Tongue (tissue), 3 donors: ENCODE measurements at places on chromosomes 6 and 20. TPM values are rescaled to one million over a fixed set of nuclear protein-coding genes. Genes with fewer than 3 reads are reported as not detected.

GRCh38 chr6:23340271-23340670, 770.9 kb downstream of the HDGFL1 start:
- peak; percentile 71 for DNase-seq

DNA sequence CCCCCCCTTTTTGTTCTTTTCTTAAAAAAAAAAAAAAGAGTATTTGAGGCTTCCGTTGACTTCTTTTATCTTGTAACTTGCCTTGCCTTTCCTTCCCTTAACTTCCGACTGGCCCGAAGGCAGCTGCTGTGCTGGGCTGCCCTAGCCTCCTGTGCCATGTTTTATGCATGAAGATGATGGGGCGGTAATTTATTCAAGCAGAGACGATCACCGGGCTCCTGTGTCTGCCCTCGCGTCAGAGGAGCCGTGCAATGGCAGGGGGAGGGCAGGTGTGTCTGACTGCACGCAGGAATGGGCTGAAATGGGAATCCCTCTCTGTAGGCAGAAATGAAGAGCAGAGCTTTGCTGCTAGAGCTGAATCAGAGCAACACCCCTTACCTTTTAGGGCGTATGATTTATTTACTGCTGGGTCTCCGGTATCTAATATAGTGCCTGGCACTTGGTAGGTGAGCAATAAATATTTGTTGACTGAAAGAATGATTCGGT, 106.3 kb upstream of the RIPOR2 start:
- DNase-seq, result no peak

DNA sequence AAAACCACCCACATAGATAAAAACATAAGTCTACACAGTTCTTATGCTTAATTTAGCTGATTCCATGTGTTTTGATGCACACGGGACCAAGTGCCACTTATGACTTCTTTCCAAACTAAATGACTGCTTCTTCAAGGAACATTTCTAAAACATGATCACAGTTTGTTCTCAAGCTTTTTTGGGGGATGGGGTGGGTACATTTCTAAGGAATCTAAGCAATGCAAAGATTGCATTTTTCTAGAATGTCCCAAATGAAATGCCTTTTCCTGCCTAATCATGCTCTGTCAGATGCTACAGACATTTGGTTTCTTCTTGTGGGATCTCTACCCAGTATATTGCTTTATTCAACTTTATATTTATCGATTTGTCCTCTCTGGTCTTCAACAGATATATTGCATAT, 496.8 kb upstream of the JAG1 start:
- DNase-seq, result no peak

DNA sequence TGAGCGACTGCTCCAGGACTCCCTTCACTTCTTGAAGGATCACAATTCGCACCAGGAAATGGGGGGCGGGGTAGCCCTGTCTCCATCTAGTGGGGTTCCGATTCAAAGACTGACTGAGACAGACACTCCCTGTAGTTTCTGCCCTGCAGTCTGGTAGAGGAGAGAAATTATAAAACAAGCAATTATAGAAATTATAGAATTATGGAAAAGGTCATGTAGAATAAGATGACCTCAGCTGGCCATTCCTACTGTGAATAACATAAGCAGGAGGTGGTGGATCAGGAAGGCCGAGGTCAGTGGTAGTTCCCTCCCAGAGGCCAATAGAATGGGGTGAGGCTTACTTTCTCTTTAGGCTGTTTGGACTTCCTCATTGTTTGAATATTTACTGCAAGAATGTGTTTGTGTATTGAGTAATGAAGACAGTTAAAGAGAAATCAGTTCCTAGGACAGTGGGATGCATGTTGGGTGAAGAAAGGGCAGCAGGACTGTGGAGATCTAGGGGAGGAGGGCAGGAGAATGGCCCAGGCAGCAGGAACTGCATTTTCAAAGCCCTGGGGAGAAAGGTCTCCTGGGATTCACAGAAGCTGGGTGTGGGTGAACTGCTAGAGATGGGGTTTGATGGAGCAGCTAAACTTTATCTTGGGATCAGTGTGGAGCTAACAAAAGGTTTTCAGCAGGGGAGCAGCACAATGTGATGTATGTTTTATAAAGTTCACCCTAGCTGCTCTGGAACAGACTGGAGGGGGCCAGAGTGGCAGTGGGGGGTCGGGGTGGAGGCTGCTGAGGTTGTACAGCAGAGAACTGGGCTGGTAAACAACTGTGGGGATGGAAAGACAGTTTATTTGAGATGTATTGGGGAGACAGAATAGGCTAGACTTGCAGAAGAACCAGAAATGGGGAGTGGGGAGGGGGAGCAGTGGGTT, 2.1 kb downstream of the ZNF341 start:
- DNase-seq, result peak; percentile 24

DNA sequence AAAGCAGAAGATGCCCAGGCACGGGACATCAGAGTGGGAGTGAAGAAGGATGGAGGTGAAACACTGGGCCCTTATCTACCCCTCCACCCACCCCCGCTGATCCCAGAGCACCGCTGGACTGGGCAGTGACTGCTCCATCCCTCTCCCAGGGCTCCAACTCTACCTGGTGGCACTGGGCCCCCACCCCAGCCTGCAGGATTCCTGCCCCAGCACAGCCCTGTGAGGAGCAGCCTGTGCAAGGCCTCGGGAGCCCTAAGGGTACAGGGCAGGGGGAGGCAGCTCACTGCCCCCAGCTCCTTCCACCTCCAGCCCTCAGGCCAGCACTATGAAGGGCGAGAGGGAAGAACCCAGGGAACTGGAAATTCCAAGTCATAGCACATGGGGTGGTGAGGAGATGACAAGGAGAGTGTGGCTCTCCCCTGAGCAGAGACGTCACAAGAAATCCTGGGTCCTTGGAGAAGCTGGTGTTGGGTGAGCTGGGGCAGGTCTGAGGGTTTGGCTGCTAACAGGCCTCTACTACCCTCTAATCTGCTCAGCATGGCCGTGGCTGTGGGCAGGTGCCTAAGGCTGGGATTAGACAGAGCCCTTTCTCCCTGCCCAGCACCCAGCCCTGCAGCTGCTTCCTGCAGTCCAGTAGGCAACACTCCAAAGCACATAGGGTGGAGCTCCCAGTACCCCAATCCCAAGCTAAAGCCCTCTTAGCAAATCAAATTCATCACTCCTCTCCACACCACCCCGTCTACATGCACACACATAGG, 3.5 kb downstream of the CST3 start:
- no peak for DNase-seq

GRCh38 chr20:2084703-2085102, 16.9 kb upstream of the STK35 start:
- DNase-seq, result no peak

DNA sequence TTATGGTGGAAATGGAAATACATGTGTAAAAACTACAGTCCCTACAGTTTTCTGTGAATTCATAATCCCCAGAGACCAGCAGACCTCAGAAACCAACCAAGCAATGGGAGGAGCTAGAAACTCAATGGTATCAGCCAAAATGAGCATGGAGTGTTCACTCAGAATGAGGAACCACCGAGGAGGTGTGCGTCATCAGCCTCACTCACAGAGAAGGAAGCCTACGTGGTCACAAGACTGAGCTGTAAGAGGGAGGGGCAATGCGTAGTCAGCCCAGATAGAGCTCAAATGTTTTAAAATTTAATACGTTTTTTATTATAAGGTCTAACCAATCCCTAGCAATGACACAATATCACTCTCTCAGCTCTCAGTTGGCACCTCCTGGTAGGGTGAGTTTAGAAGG, 17.4 kb downstream of the MYLK4 start:
- peak; percentile 14 for DNase-seq

- no peak for DNase-seq
These were observed 11.9 kb downstream of the CCDC167 start for GRCh38 chr6:37487591-37488380.

DNA sequence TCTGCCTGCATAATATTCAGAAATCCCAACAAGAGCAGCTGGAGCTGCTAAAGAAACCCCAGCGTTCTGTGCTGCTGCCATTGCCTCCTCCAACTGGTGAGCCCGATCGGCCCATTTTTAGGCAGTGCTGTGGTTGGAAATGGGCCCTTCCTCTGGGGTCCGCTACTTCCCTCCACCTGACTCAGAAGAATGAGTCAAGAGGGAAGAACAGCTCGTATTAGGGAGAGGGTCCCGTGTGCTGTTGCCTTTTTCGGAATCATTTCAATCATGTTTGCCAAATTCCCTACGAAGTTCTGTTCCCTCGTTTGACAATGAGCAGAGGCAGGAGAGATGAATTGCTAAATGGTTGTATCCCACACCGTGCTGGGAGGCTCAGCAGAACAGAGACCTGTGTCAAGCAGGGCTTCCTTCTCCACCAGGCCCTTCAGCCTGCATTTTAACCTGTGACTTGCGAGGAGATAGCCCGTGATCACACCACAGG, 38.4 kb downstream of the THBS2 start:
- no peak for DNase-seq

DNA sequence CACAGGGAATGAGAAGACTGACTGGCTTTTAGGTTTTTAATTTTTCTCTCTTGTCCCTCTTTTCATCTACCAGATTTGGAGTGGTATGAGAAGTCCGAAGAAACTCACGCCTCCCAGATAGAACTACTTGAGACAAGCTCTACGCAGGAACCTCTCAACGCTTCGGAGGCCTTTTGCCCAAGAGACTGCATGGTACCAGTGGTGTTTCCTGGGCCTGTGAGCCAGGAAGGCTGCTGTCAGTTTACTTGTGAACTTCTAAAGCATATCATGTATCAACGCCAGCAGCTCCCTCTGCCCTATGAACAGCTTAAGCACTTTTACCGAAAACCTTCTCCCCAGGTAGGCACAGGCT, 644 bp downstream of the MAD2L1BP start:
- peak; percentile 40 for DNase-seq

GRCh38 chr6:22632581-22633145, 63.3 kb downstream of the HDGFL1 start:
- no peak for DNase-seq

DNA sequence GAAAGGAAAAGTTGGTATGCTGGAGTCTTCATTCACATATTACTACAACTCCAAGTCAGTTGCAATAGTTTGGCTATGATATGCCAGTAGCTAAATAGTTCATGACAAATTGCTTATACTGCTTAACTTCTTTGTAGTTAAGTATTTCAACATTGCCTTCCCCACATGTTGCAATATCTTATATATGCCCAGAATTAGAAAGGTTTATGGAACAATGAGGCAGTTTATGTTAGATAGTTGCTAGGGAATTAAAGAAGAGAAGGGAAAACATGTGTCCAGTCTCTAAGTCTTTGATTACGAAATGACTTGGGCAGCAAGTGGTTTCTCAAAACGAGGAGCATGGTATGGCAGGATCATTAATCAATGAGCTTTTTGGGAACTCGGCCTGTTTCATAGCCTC, 145.8 kb downstream of the PLCB4 start:
- DNase-seq, result no peak

GRCh38 chr6:98977671-98978292, 30.0 kb upstream of the FBXL4 start:
- DNase-seq, result no peak

DNA sequence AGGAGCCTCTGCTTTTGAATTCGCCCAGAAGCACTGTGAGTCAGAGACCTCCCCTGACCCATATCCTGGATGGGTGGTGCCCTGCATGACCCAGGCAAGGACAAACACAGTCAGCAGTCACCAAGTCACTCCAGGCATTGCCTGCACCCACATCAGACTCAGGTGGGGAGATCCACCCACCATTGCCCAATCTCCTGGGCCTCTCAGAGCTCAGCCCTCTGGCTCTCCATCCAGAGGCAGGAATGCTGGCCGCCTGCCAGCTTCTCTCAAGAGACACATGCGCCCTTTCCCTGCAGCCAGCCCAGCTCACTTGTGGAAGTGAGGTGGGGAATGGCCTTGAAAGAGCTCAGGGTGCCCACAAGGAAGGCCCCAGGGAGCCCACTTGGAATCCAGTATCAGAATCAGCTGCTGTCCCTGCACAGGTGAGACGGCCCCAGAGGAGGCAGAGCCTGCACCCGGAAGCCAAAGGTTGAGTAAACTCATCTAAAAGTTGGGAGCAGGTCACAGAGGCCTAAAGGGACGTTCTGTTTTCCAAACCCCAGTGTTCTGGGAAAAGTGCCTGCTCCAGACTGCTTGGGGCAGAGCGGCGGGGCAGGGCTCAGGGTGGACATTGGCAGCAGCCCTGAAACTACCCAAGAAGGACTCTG, 129.8 kb downstream of the PREX1 start:
- DNase-seq, result peak; percentile 78

GRCh38 chr6:145838305-145838704, 23.7 kb upstream of the FBXO30 start:
- no peak for DNase-seq

GRCh38 chr20:33689973-33690372, 3.8 kb upstream of the E2F1 start:
- no peak for DNase-seq

DNA sequence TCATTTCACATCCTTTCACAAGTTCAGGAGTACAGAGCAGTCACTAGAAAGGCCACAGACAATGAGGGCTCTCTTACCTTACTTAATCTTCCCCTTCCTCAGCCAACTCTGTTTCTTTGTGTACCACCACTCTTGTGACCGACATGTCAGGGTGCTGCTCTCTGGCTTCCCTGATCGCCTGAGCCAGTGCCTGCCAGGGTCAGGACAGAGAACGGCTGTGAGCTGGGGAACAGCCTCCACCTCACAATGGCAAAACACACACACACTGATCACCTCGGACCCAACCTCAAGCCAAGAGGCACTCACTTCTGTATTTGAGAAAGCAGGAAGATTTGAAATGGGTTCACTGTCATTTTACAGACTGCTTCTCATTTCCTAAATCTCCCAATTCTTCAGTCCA, 30.8 kb downstream of the SMLR1 start:
- no peak for DNase-seq

- DNase-seq, result no peak
These were observed 720.6 kb downstream of the RFPL4B start for GRCh38 chr6:113067612-113068275.

DNA sequence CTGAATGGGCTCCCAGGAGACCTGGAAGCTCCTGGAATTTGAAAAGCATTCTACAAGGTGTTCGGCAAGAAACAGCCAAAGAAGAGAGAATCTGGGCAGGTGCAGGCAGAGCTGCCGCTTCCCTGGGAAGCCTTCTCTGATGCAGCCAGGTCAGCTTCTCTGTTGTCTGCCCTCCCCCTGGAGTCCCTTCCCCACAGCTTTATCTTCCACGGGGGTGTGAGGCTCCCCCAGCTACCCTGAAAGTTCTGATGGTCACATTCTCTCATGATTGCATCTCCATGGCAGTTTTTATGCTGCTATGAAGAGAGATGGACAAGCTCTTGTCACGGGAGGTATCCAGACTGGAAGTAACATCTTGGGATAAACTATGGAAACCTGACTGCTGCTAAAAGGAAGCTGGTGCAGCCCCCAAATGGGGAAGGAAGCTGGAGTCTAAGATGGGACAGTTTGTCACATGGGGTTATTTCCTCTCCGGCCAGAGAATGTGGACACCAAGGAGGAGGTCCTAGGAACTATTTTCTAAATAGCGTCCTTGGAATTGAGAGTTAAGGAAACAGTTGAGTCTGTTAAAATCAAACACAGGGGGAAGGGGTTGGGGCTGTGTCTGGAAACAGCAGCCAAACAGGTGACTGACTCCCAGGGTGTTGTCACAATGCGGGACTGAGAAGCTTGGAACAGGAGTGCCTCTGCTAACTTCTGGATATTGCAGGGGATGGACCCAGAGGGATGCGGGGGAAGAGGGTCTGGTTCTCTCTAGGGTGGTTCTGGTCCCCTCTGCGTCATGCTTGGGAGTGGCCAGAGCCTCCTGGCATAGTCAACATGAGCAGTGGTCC, 91.1 kb downstream of the ASXL1 start:
- no peak for DNase-seq

COL11A2 gene
- 5.7 TPM for total RNA-seq

TMEM170B gene
- total RNA-seq, result 11.3 TPM

EYA4 gene
- 31.4 TPM for total RNA-seq

BTNL2 gene
- not detected for total RNA-seq

HLA-DQA1 gene
- total RNA-seq, result not detected

SLC17A3 gene
- total RNA-seq, result not detected

HLA-DRB1 gene
- 12.9 TPM for total RNA-seq

TREM1 gene
- total RNA-seq, result 1.7 TPM

MDFI gene
- 23.5 TPM for total RNA-seq
